ENCODE measurements at places on chromosomes 7 and 10.

GRCh38 chr10:6418167-6418566, 161.9 kb downstream of the PRKCQ start:
- no peak for DNase-seq

DNA sequence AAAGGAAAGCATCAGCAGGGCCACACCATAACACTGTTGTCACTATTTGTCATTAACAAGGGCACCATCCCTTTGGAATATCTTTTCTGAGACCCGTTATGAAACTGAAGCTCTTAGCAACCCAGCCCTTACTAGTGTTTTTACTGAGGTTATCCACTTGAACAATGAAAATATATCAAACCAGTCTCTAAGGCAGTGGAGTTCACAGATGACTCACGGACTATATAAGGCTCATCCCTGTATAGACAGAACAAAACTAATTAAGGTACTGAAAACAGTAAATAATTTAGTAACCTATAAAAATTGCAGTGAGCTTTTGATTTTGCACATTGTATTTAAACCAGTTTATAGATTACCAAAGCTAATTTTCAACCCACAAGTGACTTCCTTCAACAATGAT, 196.0 kb downstream of the ELAPOR2 start:
- no peak for DNase-seq

GRCh38 chr7:29516491-29516890, 47.1 kb upstream of the PRR15 start:
- no peak for DNase-seq

DNA sequence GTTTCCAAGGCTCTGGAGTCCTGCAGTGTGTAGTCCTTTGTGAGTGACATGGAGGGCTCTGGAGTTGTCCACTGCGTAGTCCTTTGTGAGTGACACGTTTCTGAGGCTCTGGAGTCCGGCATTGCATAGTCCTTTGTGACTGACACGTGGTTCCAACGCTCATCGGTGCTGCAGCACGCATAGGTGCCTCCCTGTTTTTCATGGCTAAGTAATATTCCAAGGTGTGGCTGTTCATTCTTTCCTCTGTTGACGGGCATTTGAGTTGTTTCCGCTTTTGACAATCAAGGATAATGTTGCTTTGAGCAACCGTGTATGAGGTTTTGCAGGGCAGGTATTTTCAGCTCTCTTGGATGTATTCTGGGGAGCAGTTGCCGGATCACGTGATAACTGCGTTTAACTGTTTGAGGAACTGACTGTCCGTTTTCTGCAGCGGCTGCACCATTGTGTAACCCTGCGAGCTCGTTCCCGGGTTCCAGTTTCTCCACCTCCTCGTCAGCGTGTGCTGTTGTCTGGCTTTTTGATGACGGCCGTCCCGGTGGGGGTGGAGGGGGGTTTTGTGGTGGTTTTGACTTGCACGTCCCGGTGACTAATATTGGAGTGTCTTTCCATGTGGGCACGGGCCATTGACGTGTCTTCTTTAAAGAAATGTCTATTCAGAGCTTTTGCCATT, 21.1 kb downstream of the FAM20C start:
- DNase-seq = no peak
